GM18507 (cell line): ENCODE measurements at places on chromosomes 7 and 10.
A peak's percentile ranks its signal among the peaks of the same experiment; 100 is the strongest.

DNA sequence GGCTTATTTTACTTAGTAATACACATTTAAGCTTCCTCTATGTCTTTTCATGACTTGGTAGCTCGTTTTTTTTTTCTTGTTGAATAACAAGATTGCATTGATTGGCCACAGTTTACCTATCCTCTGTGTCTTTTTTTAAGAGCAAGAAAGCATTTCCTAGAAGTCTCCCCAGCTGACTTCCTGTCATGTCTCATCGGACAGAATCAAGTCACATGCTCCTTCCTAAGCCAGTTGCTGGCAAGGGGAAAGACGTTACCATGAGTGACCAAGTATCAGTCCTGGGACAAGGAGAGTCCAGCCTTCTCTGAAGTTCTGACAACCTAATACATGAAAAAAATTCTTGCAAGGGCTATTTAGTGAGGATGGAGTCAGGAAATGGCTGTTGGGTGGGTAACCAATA lies 24.9 kb upstream of the SFRP5 start:
- DNase-seq: no peak

DNA sequence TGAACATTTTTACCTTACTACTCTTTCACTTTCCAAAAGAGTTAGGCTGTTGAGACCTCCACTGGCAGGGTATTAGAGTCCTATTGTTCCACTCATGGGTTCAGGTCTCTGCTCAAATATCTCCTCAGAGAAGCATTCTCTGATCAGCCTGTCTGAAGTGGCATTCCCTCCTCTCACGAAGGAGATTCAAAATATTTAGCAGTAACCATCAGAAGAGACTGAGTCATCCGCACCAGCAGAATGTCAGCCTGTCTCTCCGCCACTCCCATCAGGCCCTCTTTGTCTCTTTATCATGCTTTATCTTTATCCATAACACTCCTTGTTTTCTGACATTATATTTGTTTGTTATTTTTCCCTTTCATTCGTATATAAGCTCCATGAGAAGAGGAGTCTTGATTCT lies 79.1 kb downstream of the AASS start:
- no peak for DNase-seq

DNA sequence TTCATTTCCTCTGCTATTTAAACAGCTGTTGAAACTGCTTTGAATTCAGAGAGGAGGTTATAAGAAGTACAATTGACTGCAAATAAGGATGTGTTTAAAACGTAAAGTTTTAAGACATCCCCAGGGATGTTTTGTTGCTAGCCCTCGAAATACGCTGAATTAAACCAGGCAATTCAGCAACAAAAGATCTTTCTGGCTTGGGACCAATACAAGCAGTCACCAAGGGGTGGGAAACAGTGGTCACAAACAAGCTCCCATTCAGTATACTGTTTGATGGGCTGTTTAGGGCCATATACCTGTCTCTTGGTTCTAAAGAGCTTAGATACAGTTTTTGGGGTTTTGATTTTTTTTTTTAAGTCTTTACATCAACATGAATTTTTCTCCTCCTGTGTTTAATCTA lies 446.3 kb upstream of the POT1 start:
- no peak for DNase-seq

DNA sequence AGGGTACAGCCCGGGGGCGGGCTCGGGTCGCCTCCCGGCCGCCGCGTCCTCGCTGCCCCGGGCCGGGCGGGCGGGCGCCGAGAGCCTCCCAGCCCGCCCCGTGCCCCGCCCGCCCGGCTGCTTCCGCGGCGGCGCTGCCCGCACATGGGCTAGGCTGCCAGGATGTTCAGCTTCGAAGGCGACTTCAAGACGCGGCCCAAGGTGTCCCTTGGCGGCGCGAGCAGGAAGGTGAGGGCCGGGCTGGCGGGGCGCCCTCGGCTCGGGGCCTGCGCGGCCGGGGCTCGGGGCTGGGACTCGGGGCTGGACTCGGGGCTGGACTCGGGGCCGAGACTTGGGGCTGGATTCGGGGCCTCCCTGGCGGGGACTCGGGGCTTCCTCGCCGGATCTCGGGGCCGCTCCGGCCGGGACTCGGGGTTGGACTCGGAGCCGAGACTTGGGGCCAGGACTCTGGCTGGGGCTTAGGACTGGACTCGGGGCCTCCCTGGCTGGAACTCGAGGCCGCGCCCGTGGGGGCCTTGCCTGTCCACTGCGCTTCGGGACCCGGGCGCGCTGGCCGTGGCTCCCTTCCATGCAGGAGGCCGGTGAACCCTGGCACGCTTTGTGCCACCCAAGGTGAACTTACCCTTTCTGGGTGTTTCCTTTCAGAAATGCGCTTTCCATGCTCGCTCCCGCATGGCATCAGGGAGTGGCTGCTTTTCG lies 534 bp downstream of the UBE3C start:
- DNase-seq: peak; percentile 29

DNA sequence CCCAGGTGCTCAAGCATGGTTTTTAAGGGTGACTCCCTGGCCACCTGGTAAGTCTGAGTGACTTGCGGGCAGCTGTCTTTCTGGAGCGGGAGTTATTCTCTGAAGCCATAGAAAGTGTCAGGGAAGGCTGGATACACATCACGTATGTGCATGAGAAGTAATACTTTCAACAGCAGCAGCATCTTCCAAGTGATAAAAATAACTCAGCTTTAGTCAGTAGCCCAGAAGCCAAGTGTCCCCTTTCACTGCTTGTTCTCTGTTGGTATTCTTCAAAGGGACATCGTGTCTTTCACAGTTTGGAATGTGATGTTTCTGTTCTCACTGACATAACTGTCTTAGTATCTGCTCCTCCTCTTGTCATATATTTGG lies 97.6 kb downstream of the KIAA1217 start:
- no peak for DNase-seq

GRCh38 chr10:71989661-71990454 lies 25.7 kb downstream of the CHST3 start:
- DNase-seq: no peak

DNA sequence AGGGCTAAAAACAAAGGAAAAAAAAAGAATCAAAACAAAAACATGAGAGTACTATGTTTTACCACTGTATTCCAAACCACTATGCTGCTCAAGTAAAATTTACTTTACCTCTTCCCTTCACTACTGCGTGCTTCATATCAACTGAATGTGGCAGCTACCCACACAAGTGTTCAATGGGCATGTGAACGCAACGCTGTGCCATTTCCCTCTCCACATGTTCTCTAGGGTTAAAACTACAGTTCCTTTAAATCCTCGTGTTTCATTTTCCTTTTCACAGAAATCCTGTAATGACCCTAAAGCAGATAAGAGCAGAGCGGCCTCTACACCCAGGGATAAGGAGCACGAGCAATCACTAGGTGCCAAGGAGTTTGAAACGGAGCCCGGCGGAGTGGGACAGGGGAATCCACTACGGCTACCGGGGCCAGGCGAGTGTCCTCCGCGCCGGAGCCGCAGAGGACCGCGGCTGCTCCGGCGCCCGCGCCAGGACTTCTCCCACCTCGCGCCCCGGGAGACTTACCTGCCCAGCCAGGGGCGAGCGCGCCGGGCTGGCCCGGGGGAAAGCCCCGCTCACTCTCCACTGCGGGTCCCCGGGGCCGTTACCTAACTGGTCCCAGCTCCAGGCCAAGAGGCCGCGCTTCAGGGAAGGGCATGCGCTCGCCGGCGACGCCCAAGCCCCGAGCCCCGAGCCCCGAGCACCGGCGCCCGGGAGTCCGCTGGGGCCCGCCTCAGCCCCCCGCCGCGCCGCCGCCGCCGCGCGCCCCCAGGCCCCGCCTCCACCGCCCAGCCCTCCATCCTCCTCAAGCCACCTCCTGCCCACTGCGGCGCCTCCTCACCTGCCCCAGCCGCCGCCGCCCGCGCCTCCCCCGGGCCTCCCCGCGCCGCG lies 711 bp downstream of the NAMPT start:
- DNase-seq: no peak

GRCh38 chr7:98539865-98540264 lies 77.2 kb upstream of the NPTX2 start:
- DNase-seq: no peak

GRCh38 chr7:36487756-36488336 lies 98.2 kb downstream of the ANLN start:
- DNase-seq: no peak

DNA sequence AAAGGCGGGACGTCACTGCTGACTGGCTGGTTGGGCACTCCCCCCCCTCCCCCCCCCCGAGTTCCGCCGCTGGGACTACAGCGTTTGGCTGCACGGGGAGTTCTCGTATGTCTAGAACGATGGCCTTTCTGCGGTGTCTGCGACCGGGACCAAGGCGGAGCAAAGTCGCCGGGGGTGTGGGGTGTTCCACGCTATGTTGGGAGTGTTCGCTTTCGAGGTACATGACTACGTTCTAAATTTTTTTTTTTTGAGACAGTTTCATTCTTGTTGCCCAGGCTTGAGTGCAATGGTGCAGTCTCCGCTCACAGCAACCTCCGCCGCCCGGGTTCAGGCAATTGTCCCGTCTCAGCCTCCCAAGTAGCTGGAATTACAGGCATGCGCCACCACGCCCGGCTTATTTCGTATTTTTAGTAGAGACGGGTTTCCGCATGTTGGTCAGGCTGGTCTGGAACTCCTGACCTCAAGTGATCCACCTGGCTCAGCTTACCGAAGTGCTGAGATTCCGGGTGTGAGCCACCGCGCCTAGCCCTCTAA lies 573 bp upstream of the IDI1 start:
- DNase-seq: no peak

- no peak for DNase-seq
Observed at GRCh38 chr10:48284002-48284546, 9.6 kb upstream of the FRMPD2 start.

DNA sequence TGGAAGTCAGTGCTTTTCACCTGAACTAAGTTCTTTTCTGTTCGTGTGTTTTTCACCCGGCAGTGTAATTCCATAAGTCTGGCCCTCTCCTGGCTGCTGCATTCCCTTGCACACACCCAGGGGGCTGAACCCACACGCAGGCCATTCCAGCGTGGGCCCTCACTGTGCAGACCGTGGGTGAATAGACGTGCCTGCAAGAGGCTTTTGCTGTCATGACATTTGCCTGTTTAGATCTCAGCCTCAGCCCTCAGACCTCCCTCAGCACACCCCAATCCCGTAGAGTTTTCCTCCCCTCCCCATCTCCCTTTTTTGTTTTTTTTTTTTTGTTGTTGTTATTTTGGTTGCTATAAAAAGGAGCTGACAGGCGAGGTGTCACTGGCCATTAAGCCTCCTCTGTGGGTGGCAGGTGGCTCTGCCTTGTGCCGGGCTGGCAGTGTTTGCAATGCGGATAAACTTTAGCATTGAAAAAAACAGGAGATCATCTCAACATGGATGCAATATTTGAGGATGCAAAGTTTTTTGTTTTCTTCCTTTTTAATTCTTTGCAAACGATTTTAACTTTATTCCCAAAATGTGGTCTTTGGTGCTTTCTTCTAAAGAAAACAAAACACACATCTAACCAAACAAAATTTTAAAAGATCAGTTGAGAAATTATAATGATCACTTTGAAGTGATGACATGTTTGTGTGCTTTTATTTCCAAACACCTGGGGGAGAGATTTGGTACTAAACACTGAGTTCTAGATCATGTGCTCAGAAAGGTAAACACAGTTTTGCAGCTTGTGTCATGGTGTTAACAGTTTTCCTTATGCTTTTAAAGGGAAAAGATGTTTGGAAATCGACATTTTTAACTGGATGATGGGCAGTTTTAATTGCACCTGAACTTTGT lies 58.8 kb downstream of the WDR37 start:
- DNase-seq: no peak

GRCh38 chr7:116089293-116089692 lies 58.7 kb upstream of the TFEC start:
- no peak for DNase-seq

GRCh38 chr7:47452295-47452694 lies 129.6 kb downstream of the TNS3 start:
- DNase-seq: no peak

- no peak for DNase-seq
Observed at GRCh38 chr7:134246761-134247160, 70.0 kb downstream of the SLC35B4 start.

GRCh38 chr7:101163279-101164070 lies 1.9 kb downstream of the VGF start:
- no peak for DNase-seq

- no peak for DNase-seq
Observed at GRCh38 chr7:27202018-27202861, 2.3 kb upstream of the HOXA13 start.

- DNase-seq: no peak
Observed at GRCh38 chr7:14321947-14322346, 332.5 kb upstream of the ETV1 start.

- no peak for DNase-seq
Observed at GRCh38 chr7:681551-682307, 44.8 kb upstream of the DNAAF5 start.

- DNase-seq: no peak
Observed at GRCh38 chr10:12631787-12632562, 282.6 kb downstream of the CAMK1D start.

DNA sequence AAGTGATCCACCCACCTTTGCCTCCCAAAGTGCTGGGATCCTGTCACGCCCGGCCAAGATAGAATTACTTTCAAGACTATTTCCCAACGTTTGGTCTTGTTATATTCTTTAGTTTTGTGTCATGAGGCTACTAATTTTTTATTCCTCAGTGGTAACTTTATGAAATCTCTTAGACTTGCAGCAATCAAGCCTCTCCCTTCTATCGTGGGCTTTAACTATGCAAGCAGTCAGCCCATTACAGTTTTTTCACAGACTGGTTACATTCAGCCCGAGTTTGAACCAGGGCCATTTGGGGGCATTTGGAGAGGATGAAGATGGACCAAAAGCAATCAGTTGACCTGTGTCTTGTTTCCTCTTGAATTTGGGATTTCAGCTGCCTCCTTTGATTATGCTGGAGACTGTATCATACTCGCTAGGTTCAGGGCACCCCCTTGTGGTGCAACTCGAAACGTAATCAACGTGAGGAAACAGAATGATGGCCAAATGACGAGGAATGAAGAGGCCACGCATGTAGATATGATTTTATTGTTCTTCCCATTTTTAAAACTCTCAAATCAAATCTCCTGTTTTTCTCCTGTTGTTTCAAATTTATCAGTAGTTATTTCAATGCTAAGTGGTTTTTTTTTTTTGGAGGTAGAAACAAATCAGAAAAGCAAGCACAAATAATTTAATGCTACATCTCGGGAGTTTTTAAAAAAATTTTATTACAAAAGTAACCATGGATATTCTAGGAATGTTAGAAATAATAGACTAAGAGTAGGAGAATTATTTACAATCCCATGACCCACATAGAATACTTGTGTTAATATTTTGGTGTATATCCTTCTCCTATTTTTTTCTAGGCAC lies 151.6 kb downstream of the KIAA1217 start:
- DNase-seq: no peak

DNA sequence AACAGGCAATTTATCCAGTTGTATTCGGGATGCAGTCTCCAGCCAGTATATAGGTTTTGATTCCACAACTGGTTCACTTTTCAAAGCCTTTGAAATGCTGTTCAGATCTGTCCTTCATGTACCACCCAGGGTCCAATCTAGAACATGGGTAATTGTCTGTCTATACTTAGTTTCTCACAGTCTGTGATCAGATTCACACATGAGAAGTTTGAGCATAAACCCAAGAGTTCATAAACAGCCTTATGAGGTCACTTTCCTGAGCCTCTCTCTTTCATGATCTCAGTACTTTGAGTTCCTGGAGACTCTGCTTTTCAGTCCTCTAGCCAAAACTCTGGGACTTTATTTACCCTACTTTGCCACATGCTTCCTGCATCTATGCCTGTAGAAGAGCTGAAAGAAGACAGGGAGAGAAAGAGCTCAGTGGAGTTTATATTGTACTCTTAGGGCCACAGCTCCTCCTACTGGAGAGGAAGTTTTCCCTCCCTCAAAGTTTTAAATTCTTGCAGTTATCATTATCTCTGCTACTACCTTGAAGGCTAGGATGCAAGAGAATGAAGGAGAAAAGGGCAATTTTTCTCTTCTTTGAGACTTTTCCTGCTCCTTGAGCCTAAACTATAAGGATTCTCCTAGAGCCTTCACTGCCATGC lies 172.0 kb downstream of the ZEB1 start:
- no peak for DNase-seq
